RKO (cell line): ENCODE measurements at places on chromosomes 5 and 9.

GRCh38 chr5:6829150-6829784, 116.0 kb downstream of the TENT4A start:
- DNase-seq = no peak

GRCh38 chr5:83553000-83553486, 81.5 kb downstream of the VCAN start:
- no peak for DNase-seq

DNA sequence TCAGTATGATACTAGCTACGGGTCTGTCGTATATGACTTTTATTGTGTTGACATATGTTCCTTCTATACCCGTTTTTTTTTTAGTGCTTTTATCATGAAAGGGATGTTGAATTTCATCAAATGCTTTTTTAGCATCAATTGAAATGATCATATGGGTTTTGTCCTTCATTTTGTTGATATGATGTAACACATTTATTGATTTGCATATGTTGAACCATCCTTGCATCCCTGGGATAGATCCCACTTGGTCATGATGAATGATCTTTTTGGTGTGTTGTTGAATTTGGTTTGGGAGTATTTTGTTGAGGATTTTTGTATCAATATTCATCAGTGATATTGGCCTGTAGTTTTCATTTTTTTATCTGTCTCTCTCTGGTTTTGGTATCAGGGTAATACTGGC, 50.9 kb downstream of the OSMR start:
- DNase-seq = no peak

- no peak for DNase-seq
These were observed 52.8 kb upstream of the XPA start for GRCh38 chr9:97749928-97750327.

DNA sequence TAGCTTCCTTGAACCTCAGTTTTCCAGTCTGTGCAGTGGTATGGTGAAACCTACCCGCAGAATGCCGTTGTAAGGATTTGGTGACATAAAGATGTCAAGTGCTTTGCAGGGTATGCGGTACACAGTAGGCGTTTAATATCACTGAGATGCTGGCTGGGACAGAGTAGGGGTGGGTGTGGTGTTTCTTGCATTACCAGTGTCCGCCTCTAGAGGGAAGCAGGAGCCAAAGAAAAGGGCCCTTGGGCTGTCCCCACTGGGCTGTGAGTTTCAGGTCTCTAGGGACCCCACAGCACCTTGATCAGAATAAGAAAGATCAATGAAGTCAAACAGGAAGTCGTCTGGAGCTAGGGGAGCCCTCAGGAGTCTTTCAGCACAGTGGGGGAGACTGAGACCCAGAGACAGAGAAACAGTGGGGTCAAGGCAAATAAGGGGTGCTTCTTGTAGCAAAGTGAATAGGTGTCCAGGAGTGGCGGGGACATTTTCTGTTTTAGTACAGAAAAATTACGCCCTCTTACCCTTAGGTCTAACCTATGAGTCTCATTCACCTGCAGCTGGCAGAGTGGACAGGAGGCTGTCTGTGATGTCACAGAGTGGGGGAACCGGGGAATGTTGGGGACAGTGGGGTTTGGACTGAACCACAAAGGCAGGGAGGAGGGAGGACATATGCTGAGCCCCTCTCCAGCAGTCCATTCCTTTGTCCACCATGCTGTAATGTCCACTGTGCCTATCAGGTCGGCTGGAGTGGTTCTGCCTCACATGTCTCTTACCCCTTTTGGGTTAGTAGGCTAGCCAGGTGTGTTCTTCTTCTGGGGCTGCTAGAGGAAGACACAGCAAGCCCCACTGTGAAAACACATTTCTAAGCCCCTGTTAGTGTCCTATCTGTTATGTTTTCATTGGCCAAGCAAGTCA, 4.7 kb upstream of the TEX53 start:
- peak; percentile 48 for DNase-seq

- DNase-seq = peak; percentile 90
These were observed 110.5 kb downstream of the JMY start for GRCh38 chr5:79346420-79346824.

DNA sequence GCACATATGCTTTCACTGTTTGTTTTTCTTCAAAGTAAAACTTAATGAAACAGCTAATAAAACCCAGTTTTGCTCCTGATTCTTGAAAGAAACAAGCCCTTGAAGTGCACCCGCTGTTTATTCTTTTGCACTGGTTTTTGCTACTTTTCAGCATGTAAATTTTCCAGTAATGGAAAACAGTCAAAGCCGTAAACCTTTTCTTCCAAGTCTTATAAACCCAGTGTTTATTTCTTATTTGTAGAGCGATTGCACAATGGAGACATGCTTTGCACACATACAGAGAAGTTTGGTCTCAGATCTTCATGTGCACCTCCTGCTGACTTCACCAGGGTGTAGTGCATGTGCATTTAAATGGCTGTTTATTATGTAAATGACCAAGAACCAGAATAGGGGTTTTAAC, 51.8 kb downstream of the ATG10 start:
- DNase-seq = no peak

- no peak for DNase-seq
These were observed 205.2 kb downstream of the FSTL4 start for GRCh38 chr5:133406977-133407632.

- peak; percentile 65 for DNase-seq
These were observed 42.7 kb upstream of the LIFR start for GRCh38 chr5:38598994-38599617.

- no peak for DNase-seq
These were observed 74.3 kb downstream of the SMIM15 start for GRCh38 chr5:61087921-61088320.

DNA sequence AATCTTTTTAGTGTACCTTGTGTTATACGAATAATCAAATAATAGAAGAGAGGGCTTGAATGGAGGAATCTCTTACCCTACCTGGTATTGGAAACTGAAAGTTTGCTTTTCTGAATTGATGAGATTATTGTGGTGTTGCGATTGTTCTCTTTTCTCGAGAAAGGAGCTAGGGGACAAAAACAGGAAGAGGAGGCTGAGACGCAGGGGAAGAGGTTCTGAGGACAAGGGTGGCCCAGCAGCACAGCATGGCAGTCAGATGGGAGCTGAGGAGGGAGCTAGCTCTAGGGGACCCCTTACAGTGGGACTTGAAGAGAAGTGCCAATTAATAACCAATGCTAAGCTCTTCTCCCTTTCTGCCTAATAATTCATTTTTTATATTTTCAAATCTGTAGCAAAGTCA, 183.3 kb upstream of the DMAC1 start:
- no peak for DNase-seq

DNA sequence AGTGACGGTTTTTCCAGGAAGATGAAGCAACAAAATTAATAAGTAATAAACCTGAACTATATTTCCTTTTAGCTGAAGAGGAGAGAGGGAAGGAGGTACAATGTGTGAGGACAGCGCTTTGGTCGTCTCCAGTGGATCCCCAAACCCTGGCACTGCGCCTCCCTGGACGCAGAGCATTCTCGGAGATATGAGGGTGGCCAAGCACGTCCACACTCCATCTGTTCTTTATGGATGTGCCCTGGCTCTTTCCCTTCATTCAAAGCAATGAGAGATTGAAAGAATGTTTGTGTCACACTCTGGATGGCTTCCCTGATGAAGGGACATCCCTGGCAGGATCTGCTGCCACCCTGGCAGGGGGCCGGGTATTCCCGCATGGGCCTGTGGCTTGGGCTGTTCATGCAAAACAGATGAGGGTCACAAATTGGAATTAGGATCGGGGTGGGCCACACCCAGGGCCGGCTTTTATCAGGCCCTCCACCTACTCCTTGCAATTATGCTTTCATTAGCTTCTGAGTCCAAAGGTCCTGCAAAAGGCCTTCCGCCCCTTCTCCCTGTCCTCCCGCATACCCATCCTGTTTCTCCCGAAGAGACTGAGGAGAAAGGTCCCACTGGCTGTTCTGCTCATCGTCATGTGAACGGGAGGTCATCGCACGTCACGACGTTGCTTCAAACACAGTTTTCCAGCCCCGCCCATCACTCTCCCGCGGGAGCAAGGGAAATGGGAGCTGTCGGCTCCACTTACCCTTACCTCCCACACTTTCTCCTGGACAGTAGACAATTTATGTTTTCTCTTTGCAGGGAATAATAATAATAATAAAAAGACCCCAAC, 286.1 kb upstream of the IRX4 start:
- no peak for DNase-seq

GRCh38 chr9:91750343-91750742, 199.7 kb downstream of the ROR2 start:
- DNase-seq = no peak

- DNase-seq = no peak
These were observed 89.3 kb downstream of the ZCCHC7 start for GRCh38 chr9:37209431-37210386.

DNA sequence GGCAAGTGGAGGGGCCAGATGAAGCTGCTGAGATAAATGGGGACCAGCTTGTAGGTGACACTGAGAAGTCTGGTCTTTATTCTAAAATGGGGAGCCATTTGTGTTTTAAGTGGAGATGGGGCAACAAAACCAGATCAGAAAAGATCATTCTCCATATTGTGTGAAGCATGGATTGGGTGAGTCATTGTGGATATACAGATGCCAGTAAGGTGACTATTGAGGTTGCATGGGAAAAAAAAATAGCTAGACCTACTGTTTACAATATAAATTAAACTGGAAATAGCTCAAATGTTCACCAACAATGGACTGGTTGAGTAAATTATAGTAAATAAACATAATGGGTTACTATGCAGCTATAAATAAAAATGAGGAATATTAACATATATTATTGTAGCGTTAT, 5.4 kb upstream of the MAP1B start:
- DNase-seq = peak; percentile 12

DNA sequence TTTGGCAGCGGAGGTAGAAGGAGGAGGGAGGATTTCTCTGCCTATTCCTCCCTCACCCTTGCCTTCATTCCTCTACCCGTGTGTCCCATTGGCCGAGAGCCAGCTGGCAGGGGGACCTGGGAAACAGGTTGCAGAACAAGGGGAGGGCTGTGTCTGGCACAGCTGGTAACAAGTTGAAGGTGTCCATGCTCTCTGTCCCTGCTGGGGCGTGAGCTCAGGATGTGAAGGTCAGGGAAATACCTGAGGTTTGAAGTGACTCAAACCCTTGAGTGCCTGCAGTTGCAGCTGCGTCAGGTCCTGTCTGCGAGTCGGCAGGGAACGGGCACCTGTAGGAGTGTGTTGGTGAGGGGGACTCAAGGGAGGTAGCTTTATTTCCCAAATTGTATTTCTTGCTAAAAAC, 16.2 kb downstream of the MIGA2 start:
- no peak for DNase-seq

- no peak for DNase-seq
These were observed 21.0 kb downstream of the TLX3 start for GRCh38 chr5:171330021-171330420.

GRCh38 chr9:571066-571465, 270.4 kb upstream of the DMRT1 start:
- no peak for DNase-seq

GRCh38 chr9:112945620-112946208, 55.0 kb upstream of the SLC46A2 start:
- DNase-seq = no peak

- DNase-seq = no peak
These were observed 62.1 kb upstream of the TMC1 start for GRCh38 chr9:72459308-72459707.

DNA sequence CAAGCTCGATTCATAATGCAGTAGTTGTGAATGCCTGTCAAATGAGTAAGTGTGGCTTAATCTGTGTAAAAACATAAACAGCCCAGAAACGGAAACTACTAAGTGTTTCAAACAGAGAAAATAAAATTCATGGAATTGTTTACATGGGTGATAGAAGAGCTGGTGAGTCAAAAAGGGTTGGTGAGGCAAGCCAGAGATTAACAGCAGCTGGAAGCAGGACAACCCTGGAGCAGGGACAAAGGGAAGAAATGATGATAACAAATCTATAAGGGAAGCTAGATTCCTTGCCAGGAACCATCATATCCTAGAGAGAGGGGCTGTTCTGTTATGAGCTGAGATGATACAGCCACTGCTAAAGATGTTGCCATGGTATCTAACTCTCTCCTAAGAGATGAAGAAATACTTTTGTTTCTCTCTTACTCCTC, 18.0 kb upstream of the PRR16 start:
- DNase-seq = peak; percentile 22

GRCh38 chr9:26262421-26263107, 584.3 kb upstream of the TUSC1 start:
- no peak for DNase-seq

GRCh38 chr5:14257995-14258403, 114.9 kb downstream of the TRIO start:
- no peak for DNase-seq

GRCh38 chr5:111928511-111928910, 171.5 kb upstream of the NREP start:
- no peak for DNase-seq

GRCh38 chr5:10030219-10030831, 219.4 kb downstream of the ATPSCKMT start:
- no peak for DNase-seq

DNA sequence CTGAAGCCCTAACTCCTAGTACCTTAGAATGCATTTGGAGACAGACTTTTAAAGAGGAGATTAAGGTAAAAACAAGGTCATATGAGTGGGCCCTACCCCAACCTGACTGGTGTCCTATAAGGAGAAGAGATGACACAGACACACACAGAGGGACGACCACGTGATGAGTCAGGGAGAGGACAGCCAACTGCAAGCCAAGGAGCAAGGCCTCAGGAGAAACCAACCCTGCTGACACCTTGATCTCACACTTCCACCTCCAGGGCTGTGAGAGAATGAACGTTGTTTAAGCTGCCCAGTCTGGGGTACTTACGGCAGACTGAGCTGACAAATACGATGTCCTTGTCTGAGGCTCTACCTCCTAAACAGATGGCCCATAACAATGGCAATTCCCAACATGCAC, 93.6 kb downstream of the ROR2 start:
- DNase-seq = no peak

GRCh38 chr5:37777432-37778130, 62.3 kb downstream of the GDNF start:
- DNase-seq = no peak

GRCh38 chr5:3889412-3890142, 293.9 kb downstream of the IRX1 start:
- no peak for DNase-seq

- no peak for DNase-seq
These were observed 22.1 kb upstream of the KIF2A start for GRCh38 chr5:62283861-62284260.

DNA sequence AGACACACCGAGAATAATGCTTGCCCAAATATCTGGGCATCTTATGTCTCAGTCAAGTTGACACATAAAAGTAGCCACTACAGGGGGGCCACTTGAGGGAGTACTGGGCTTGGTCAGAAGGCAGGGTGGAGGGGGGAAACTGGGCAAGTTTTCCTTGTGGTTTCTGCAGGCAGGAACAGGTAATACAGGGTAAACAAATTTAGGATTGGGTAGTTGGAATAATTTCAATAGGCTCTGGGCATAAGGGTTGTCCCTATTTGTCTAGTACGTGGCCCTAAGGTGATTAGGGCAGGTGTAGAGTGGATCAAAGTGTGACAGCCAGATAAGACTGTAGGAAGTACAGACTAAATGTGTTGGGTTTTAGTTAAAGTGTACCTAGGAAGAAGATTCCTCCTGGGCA, 353.1 kb downstream of the TLE4 start:
- DNase-seq = no peak
